Heart right ventricle (tissue), 16 donors: ENCODE measurements at places on chromosomes 2 and 18. TPM values are rescaled to one million over a fixed set of nuclear protein-coding genes. Genes with fewer than 3 reads are reported as not detected.

DNA sequence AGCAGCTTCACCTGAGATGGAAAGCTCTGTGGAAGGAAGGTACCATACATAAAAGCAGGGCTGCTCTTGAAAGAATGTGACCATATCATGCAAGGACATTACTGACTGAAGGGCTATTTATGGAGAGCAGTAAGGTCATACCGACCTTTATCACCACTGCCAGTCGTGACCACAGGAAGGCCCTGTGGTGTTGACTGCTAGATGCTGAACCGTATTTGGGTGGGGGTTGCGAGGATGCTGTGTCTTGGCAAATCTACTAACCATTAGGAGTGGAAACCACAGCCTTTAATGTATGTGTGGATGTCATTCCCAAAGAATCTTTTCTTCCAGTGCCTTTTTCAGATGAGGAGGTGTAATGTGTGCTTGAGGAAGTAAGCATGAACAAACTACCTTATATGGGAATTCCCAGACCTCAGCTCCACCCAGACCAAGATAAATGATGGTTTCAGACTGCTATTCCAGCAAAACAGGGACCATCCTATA lies 60.8 kb downstream of the LIMS1 start:
- DNase-seq = no peak

- no peak for DNase-seq
Measured at GRCh38 chr2:9844036-9844483, 786 bp downstream of the TAF1B start.

GRCh38 chr2:128439791-128440665 lies 121.4 kb upstream of the HS6ST1 start:
- DNase-seq = no peak

- DNase-seq = no peak
Measured at GRCh38 chr18:31294199-31294747, 23.7 kb upstream of the DSG1 start.

DNA sequence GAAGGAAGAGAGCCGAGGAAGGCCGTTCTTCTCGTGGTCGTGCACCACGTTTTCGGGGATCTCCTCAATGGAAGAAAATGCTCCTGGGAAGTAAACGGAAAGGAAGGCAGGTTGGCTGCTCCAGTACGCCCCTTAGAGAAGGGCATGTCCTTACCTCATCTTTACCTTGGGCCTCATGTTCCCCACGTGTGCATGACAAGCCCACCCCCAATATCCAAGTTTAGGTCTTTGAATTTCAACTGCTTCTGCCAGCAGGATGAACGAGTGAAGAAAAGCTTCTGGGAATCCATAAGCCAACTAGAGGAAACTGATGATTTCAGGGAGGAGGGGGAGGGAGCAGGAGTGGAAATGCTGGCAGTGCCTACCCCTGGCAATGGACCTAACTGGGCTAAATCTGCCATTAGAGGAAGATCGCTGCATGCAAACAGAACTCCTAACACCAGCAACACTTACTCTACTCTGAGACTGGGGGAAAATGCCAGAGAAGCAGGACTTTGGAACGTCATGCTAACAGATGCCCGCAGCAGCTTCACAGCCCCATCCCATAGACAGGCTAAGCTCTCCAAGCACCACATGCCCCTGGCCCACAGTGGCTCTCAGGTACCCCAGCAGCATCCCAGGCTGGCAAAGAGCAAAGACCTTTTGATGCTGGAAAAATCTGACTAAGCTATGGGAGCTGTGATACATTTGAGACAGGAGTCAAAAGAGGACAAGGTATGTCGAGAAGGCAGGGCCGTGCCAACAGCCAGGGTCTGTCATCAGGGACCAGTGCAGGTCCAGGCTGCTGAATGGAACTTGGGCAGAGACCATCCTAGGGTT lies 21.7 kb downstream of the CHST10 start:
- DNase-seq = no peak

DNA sequence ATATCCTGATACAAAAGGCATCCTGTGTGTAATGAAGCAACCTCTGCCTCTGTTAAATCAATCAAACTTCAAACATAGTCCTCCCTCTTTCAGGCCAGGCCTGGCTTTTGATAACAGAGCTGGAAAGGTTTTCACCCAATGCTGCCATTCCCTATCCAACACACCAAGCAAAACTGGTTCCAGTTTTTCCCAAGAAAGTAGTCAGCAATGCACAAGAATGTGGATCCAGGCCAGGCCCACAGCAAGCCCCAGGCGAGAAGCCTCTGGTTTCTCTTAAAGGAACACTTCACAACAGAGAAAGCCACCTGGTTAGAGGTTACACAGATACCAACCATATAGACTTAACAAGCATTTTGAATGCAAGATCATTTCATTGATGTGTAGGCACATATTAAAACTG lies 49.2 kb upstream of the CCDC150 start:
- no peak for DNase-seq

GRCh38 chr2:158932131-158932645 lies 36.3 kb upstream of the TANC1 start:
- no peak for DNase-seq

DNA sequence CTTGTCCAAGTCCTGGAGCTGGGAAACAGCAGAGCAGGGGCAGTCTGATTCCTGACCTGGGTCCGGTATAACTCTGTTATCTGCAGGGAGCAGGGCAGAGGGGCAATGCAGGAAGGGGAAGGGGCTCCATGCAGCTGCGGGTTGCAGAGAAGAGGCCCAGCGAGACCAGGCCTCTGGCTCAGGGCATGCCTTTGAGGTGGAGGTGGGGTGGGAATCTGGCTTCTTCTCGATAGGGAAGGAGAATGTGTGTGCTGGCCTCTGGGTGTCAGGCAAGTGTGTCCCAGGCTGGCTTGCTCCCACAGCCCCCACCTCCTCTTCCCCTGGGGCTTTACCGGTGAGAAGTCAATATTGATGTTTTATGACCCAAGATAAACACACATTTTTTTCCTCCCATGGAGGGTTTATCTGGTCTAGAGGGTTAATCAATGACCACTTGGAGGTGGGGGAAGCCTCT lies 187.1 kb upstream of the HAAO start:
- no peak for DNase-seq

- DNase-seq = no peak
Measured at GRCh38 chr18:55296778-55297177, 291.2 kb downstream of the TCF4 start.

Gene SH3RF3
- 9.0 TPM for total RNA-seq

Gene LINC00305
- total RNA-seq = not detected
